ENCODE measurements at places on chromosomes 16 and 17.

- DNase-seq = no peak
These were observed 52.1 kb upstream of the GNG13 start for GRCh38 chr16:852451-853185.

DNA sequence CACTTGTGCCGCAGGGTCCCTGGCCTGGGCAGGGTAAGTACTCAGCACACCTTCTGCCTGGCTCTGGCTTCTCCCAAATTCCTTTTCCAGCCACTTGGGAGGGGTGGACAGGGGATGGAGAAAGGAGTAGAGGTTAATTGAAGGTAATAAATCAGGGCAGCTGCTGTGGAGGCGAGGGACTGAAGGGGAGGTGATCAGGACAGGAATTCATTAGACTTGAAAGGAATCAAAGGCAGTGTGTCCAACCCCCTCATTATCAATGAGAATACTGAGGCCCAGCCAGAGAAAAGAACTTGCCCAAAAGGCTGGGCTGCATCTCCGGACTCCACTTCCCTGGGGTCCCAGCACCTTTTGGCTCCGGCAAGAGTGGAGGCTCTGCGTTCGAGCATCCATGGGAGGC, 2.4 kb downstream of the SOST start:
- DNase-seq = no peak

- no peak for DNase-seq
These were observed 726 bp upstream of the C1QTNF1 start for GRCh38 chr17:79023180-79023705.

- DNase-seq = no peak
These were observed 411 bp downstream of the GGT6 start for GRCh38 chr17:4559966-4560365.
